ENCODE measurements at places on chromosomes 3 and 15.

- H3K27ac ChIP-seq = no peak overlapping the region
- H3K27me3 ChIP-seq = no peaks in the 10 kb centered on the region
- no peaks in the 10 kb centered on the region for H3K4me1 ChIP-seq
- H3K4me3 ChIP-seq = no peak overlapping the region
Observed at GRCh38 chr3:105626739-105627138, 242.1 kb downstream of the CBLB start.

- peak overlapping the region; percentile 38 for H3K4me3 ChIP-seq
- H3K27me3 ChIP-seq = no peaks in the 10 kb centered on the region
- H3K4me1 ChIP-seq = peaks cover 76% of the 10 kb centered on the region
- H3K36me3 ChIP-seq = peaks cover 17% of the 10 kb centered on the region
- H3K27ac ChIP-seq = peak overlapping the region; percentile 94
Observed at GRCh38 chr3:112675943-112676535, 35.1 kb upstream of the CCDC80 start.

DNA sequence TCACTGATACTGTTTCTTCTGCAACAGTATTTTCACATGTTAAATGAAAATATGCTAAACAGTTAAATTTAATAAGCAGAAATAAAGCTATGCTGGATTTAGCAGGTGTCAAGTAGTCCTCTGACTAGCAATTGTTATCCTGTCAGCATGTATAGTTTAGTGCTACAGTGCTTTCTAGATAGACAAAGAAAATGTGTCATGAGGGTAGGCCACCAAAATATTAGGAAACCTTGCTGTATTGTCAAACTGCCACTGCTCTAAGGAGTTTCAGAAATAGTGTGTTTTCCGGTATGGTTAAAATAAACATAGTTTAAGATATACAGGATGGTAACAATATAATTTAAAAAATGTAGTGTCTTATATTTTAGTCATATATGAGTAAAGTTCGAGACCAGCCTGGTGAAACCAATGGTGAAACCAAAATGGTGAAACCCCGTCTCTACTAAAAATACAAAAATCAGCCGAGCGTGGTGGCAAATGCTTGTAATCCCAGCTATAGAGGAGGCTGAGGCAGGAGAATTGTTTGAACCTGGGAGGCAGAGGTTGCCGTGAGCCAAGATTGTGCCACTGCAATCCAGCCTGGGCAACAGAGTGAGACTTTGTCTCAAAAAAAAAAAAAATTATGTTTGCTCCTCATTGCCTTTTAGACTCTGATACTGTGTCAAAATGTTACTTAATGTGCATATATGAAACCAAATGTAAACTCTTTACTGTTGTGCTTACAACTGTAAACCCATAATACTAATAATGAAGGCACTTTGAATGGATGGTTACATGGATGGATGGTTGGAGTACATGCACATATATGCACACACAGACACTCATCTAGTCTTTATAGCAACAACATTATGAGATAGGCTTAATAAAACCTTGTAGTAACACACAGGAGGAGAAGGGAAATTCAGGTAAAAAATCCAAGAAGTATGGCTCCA is 204.8 kb downstream of the RSRC1 start:
- H3K4me1 ChIP-seq = no peaks in the 10 kb centered on the region
- H3K27me3 ChIP-seq = no peaks in the 10 kb centered on the region
- no peak overlapping the region for H3K27ac ChIP-seq
- no peak for DNase-seq
- H3K4me3 ChIP-seq = no peak overlapping the region

DNA sequence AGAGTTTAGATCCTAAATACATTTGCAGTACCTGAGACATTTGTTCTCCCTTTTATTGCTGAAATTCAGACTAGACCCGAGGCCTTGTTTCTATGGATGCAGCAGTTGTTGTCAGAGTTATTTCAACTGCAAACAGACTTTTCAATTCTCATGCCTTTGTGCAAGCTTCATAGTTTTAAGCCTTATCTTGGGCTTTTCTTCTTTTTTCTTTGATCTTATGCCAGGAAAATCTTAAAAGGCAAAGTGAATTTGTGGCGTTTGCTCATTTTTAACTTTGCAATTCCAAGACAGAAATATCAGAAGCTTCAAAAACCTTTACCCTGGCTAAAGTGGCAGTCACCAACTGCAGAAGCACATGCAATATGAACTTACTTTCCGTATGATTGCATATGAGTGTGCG is 576.7 kb downstream of the DIPK2A start:
- H3K4me3 ChIP-seq = no peak overlapping the region
- no peaks in the 10 kb centered on the region for H3K4me1 ChIP-seq
- DNase-seq = no peak
- no peaks in the 10 kb centered on the region for H3K27me3 ChIP-seq

DNA sequence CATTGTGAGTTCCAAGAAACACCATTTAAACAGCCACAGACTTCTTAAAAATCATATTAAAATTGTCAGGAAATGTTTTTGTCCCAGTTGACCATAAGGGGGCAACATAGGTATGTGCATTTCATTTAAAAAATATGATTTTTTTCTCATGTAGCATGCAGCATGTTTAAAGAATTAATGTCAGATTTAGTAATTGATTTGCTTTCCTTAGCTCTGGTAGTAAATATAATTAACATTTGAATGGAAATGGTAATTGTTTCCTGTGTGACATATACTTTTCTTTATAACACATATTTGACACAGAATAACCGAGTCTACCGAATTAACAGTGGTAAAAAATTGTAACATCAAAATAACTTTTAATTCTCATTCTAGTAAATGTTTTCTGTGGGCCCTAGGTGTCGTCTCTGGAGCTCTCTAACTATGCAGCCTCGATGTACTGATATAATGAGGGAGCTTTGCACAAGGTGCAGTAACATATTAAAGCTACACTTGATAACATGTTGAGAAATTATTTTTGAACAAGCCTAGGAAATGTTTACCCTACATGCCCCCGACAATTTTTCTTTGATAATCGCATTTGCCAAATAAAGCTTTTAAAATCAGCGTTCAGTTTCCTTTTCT is 34.9 kb downstream of the NXPE3 start:
- no peak overlapping the region for H3K27ac ChIP-seq
- H3K27me3 ChIP-seq = no peaks in the 10 kb centered on the region
- peaks cover 26% of the 10 kb centered on the region for H3K36me3 ChIP-seq
- no peak overlapping the region for H3K4me3 ChIP-seq

- H3K27ac ChIP-seq = no peak overlapping the region
- H3K36me3 ChIP-seq = peaks cover 20% of the 10 kb centered on the region
- H3K4me1 ChIP-seq = peaks cover 27% of the 10 kb centered on the region
- DNase-seq = no peak
Observed at GRCh38 chr3:12944413-12944812, 103.0 kb upstream of the RPL32 start.
